Activated CD8-positive, alpha-beta memory T cell treated with anti-CD3 and anti-CD28 coated beads for 24 hours (primary cell): ENCODE measurements at places on chromosomes 1 and 21.
A peak's percentile ranks its signal among the peaks of the same experiment; 100 is the strongest.

DNA sequence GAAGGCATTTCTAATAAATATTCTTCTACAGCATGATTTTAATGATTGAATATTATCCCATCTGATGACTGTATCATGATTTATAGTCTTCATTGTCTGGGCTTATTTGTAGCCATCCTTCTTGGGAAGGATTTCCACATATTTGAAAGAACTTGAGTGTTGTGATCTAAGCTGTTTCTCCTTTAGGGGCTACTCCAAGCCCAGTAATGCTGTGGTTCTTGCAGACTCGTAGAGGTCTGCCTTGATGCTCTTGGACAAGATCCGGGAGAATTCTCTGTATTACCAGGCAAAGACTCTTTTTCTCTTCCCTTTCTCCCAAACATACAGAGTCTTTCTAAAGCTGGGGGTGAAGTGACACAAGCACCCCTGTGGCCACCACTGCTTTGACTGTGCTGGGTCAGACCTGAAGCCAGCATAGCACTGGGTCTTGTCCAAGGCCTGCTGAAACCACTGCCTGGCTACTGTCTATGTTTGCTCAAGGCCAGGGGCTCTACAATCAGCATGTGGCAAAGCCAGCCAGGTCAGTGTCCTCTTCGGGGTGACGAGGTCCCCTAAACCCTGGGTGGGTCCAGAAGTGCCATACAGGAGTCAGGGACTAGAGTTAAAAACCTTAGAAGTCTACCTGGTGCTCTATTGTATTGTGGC, 107.4 kb downstream of the GIPC2 start:
- DNase-seq = no peak

GRCh38 chr1:100452641-100453040, 85.3 kb upstream of the GPR88 start:
- no peak for DNase-seq

GRCh38 chr1:17207540-17207939, 2.6 kb downstream of the PADI1 start:
- DNase-seq = no peak

GRCh38 chr1:181159451-181160140, 71.1 kb downstream of the IER5 start:
- peak; percentile 78 for DNase-seq

DNA sequence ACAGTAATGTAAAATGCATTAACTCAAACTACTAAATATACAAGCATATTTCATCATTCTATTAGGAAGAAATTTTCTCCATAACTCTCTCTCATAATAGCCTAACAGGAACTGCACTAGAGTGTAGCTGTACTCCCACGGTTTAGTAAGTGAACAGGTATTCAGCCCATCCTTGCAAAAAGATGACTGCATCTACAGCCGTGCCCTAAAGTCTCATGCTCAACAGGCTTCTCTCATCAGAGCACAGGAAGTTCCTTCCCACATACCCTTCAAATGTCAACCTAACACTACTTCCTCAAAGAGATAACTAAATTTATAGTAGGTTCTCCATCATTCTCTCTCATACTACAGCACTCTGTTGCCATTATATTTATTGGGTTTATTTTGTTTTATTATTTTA, 251.6 kb downstream of the AKT3 start:
- DNase-seq = no peak

GRCh38 chr1:88001460-88001859, 672.8 kb downstream of the LMO4 start:
- DNase-seq = no peak

GRCh38 chr1:4653796-4654725, at the start of gene AJAP1:
TSS of gene AJAP1 (plus strand) at chr1:4654609. CDS start at chr1:4655426, 817 bp downstream.
- DNase-seq = no peak

DNA sequence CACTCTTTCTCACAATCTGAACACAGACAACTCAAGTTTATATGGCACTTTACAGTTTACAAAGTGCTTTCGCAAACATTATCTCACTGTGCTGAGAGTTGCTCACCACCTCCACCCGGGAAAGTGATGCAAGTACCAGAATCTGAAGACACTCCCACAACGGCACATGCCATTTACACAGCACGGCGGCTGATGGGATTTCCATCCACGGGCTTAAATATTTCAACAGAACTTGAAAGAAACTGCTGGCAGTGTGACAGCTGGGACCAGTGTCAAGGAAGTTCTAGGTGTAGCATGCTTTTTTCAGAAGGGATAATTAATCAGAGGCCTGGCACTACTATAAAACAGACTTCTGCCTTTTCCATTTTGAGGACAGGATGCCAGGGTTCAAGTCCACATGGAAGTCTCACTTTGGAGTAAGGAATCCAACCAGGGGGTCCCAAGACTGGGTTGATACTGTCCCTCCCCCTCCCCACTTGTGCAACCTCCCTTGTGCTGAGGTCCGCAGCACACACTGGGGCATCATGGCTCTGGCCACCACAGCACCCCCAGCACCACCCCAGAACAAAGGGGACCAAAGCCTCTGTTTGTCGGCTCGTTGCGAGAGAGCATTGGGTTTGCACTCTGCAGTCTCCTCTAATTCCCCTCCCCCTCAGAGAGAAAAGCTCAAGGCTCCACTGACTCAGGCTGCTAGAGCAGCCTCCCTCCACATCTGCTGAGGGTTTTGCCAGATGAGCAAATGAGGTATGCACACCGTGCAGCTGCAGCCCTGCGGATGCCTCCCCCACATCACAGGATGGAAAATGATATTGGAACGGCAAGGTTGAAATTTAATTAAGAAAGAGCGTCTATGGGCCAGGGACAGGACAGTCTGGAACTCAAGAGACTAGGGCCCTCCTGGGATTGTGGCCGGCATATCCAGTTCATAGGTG, 154.9 kb downstream of the TGFBR3 start:
- DNase-seq = no peak

- DNase-seq = no peak
Measured at GRCh38 chr1:53354119-53354518, 26.2 kb upstream of the LRP8 start.

GRCh38 chr1:233294913-233295236, 650 bp downstream of the PCNX2 start:
- no peak for DNase-seq

- no peak for DNase-seq
Measured at GRCh38 chr1:85373378-85373708, 91.6 kb downstream of the DDAH1 start.
